Stimulated activated CD8-positive, alpha-beta memory T cell treated with anti-CD3 and anti-CD28 coated beads, Interleukin-4, amount 100 ng/mL, for 1 hour (primary cell): ENCODE measurements at places on chromosomes 12 and 14.
A peak's percentile ranks its signal among the peaks of the same experiment; 100 is the strongest.

- no peak for DNase-seq
Measured at GRCh38 chr12:30646821-30647220, 48.8 kb downstream of the IPO8 start.

DNA sequence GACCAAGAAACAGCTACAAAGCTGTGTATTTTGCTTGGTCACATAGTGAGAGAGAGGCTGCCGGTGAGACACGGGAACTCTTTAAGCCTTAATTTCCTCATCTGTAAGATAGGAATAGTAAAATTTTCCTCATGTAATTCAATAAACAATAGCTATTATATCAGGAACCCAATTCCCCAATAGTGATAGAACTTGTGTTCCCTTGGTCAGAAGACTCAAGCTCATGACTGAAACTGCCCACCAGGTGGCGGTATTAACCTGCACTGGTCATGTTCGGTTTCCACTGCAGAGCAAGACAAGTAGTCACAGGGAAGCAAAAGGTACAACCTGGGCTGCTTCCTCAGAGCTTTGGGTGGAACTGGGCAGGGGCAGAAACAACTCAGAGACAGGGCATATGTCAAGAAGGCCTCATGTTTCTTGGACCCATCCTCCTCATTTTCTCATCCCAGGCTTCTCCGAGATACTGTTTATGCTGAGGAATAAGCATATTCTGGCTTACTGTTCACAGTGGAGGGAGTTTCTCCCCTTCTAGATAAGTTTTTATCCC lies 4.2 kb upstream of the AJUBA start:
- peak; percentile 89 for DNase-seq

DNA sequence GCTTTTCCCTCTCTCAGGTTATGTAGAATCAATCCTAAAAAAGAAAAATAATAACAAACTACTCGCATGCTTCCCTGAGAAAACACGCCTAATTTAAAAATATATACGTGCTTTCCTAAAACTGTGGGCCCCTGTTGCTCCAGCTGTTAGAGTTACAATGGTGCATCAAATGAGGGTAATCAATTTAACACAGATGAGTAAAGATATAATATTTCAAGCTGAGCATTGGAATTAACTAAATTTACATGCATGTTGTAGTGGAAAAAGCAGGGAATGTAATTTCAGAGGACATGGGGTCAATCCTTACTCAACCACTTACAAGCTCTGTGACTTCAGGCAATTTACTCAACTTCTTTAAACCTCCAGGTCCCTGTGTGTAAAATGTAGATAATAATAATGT lies 22.4 kb upstream of the LGR5 start:
- DNase-seq, result no peak

DNA sequence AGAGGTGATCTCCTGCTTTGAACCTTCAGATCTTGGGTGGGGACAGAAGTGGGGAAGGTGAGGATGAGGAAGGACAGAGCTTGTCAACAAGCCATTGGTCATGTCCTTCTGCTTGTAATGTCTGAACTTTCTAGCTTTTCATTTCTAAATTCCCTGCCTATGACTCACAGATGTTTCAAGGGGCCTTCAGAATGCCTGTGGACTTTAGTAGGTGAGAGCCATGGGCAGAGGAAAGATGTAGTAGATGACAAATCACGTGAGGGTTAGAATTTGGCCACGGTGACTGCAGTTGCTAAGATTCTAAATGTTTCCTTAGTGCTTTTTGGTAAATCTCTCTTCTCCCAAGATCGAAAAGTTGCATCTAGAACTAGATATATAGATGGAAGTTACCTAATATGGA lies 18.7 kb upstream of the CREBL2 start:
- no peak for DNase-seq

DNA sequence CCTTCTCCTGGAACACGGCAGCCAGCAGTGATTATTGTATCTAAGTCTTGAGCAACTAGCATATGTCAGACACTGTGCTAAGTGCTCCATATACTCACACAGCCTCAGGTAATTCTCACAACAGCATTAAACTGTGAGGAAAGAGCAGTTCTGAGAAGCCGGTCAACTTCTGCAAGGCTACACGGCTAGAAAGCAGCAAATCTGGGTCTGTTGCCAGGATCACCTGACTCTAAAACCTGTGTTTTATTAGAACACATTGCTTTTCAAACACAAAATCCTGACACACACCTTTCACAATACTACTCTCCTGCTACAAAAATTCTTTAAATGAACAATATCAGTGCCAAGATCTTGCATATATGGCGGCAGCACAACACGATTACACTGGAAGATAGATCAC lies 49.8 kb upstream of the CRACR2A start:
- no peak for DNase-seq

GRCh38 chr12:75823475-75823874 lies 208.1 kb downstream of the PHLDA1 start:
- no peak for DNase-seq

DNA sequence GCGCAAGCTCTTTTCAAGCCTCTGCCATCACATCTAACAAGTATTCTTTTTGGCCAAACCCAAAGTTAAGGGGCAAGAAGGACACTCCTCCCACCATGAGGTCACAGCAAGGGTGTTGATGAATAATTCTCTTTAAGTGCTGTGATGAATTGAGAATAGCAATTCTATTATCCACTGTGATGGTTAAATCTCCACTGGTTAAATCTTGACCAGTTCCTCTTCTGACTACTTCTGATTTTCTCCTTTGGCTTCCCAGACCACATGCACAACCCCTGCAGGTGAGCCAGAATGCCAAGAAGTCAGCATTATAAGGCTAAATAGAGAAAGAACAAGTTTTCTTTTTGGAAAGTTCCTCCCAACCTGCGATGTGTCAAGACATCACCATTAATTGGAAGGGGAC lies 90.6 kb upstream of the BCL2L14 start:
- no peak for DNase-seq

- DNase-seq, result no peak
Measured at GRCh38 chr14:74459289-74459946, 33.4 kb upstream of the SYNDIG1L start.
